ENCODE measurements at places on chromosomes 2 and 18. TPM values are rescaled to one million over a fixed set of nuclear protein-coding genes. Genes with fewer than 3 reads are reported as not detected.

MOGAT1 gene
- 0.90 TPM for total RNA-seq

DNA sequence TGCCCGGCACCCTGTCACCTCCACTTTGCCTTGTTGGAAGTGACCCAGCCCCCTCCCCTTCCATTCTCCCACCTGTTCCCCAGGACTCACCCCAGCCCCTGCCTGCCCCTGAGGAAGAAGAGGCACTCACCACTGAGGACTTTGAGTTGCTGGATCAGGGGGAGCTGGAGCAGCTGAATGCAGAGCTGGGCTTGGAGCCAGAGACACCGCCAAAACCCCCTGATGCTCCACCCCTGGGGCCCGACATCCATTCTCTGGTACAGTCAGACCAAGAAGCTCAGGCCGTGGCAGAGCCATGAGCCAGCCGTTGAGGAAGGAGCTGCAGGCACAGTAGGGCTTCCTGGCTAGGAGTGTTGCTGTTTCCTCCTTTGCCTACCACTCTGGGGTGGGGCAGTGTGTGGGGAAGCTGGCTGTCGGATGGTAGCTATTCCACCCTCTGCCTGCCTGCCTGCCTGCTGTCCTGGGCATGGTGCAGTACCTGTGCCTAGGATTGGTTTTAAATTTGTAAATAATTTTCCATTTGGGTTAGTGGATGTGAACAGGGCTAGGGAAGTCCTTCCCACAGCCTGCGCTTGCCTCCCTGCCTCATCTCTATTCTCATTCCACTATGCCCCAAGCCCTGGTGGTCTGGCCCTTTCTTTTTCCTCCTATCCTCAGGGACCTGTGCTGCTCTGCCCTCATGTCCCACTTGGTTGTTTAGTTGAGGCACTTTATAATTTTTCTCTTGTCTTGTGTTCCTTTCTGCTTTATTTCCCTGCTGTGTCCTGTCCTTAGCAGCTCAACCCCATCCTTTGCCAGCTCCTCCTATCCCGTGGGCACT is 4.5 kb downstream of the RETREG2 start:
- no peak for DNase-seq

NETO1 gene
- 0.39 TPM for total RNA-seq

TCF23 gene
- not detected for total RNA-seq

SNORC gene
- 0.55 TPM for total RNA-seq

DLGAP1 gene
- 0.30 TPM for total RNA-seq

DNA sequence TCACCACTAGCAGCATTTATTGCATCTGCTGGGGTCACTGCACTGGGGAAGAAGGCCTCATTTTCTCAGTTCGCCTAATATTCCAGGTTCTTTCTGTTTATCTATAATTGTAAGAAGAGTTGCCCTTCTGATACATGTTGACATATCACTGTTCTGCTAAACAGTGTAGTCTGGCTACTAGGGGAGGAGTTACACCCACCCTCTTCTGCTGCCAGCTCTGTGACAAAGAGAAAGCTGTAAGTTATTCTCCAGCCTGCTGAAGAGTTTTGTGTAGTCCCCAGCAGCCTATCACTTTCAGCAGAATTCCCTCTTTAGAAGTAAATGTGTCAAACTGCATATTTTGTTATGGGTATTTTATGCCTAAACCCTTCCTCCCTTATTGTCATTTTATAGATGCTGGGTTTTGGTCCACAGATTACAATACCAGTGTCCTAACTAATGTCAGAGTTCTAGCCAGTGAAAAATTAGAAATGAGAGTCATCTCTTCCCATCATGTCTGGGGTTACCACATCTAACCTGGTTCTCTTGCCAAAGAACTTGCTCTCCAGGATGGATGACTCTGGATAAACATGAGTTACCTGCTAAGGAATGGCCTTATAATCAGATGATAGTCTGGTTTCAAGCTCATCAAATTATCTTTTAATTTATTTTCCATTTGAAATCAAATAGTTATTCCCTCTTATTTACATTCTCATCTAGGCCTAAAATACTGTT is 5.6 kb upstream of the MBOAT2 start:
- no peak for DNase-seq

GRCh38 chr2:168369031-168369430 is 87.0 kb upstream of the CERS6 start:
- no peak for DNase-seq

DNA sequence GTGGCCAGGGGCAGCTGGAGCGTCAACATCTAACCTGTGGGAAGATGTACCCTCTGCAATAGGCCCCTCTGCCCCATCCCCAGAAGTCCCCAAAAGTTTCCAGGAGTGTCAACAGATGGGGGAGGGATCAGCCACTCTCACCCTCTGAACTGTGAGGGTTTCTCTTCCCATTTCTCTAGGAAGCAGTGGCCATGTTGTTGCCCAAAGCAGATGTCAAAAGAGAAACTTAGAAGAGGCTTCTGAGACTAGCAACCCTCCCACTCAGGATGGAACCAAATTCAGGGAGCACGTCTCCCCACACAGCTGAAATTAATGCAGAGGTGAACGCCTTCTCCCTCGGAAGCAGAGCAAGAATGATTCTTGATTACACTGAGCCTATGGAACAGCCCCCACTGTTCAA is 70.3 kb downstream of the ARL4C start:
- no peak for DNase-seq

- no peak for DNase-seq
Observed at GRCh38 chr2:130985206-130985780, 108.0 kb downstream of the FAM168B start.

DNA sequence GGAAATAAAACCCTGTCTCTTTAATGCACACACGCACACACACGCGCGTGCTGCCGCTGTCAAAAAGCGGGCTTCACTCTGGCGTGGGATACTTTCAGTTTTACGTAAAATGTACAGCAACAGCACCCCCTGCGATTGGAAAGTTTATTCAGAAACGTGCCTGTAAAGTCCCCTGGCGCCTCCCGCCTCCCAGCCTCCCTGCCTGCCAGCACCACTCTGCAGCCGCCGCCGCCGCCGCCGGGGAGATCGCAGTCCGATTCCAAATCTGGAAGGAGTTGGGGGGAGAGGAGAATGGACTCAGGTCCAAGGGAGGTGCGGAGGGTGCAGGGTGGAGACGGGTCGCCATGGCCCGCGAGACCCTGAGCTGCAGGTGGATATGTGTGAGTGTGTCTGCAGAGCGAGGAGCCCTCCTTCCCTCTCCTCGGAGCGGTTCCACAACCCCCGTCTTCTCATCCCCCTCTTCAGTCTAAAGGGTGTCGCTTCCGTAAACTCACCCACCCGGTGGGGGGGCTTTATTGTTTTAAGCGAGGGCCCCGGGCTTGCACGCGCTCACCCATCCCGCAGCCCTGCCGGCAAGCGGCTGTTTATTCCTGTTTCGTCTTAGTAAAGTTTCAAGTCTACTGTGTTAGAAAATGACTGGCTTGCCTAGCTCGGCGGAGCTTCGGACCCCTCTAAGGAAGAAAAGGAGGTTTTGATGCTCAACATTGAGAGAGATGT is 1.8 kb upstream of the BCL11A start:
- DNase-seq, result peak; percentile 59

PLB1 gene
- total RNA-seq, result 2.3 TPM

GRCh38 chr18:9690418-9691188 is 17.5 kb upstream of the RAB31 start:
- no peak for DNase-seq

GRCh38 chr2:99975386-99975785 is 167.0 kb downstream of the AFF3 start:
- DNase-seq, result no peak

- no peak for DNase-seq
Observed at GRCh38 chr18:28193177-28193778, 16.3 kb upstream of the CDH2 start.

TSHZ1 gene
- 19.8 TPM for total RNA-seq

- DNase-seq, result no peak
Observed at GRCh38 chr2:204647626-204648025, 102.4 kb downstream of the PARD3B start.

PRSS56 gene
- not detected for total RNA-seq

- no peak for DNase-seq
Observed at GRCh38 chr2:109258376-109258775, 129.4 kb downstream of the SH3RF3 start.

PROKR1 gene
- total RNA-seq, result not detected
